ENCODE measurements at places on chromosomes 13 and 19.

DNA sequence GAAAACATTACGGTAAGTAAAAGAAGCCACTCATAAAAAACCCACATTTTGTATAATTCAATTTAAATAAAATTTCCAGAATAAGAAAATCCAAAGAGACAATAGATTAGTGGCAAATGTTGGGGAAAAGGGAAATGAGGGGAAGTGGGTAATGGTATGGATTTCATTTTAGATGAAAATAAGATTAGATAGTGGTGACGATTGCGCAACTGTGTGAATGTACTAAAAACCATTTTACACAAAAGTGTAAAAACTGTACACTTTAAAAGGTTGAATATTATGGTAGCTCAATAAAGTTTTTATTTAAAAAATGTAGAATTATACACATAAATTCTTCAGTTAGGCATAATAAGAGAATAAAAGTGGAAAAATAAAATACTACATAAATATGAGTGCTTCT lies 3.7 kb downstream of the MBD3L1 start:
- peaks cover 6% of the 10 kb centered on the region for H3K27me3 ChIP-seq
- no peak overlapping the region for H3K27ac ChIP-seq
- no peak overlapping the region for H3K4me3 ChIP-seq
- DNase-seq: no peak

DNA sequence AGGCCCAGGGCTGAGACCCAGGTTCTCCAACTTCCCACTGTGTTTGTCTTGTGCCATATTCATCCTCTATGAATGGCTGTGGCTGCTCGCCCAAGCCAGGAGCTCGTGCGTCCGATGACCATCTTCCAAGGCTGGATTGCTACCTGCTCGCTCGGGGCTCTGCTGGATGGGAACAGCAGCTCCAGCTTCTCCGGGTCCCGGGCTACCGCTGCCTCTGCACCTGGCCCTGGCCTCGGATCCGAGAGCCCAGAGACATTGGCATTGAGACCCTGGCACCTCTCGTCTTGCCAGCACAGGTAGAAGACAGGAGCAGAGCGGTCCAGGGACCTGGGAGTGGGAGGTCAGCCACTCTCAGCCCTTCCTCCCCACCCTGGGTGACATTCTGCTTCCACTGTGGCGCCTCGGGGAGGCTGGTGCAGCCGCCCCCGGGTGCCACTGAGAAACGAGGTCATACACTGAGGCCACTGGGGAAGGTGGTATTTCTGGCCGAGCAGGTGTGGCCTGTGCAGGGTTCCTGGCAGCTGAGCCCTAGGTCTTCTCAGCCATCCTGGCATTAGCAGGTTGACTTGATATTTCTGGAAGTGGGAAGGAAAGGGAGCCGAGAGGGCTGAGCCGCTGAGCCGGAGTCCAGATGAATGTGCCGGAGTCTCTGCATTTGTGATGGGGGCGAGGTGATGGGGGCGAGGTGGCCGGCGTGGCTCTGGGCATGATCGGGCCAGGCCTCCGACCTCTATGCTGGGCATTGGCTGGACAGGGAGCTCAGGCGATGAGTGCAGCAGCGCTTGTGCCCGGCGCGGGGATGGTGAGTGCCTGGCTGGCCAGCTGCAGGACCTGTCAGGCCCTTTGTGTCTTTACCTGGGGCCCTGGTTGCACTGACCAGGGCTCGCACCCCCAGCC lies 18.6 kb downstream of the NDUFB7 start:
- DNase-seq: no peak
- H3K4me1 ChIP-seq: peaks cover 50% of the 10 kb centered on the region
- no peaks in the 10 kb centered on the region for H3K27me3 ChIP-seq
- no peak overlapping the region for H3K4me3 ChIP-seq

DNA sequence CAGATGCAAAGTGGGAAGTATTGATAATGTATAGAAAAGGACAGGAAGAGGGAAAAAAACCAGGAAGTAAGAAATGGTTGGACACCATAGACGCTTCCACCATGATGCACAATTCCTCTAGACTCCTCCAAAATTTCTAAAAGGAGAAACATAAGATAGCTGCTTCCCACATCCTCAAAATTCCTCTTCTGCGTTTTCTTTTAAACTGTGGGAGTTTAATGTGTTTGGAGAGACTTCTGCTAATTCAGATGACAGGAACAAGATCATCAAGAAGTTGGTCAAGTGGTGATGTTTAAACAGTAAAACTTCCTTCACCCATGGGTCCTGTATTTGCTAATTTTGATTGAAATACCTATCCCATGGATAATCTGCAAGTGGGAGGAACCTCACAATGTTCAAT lies 130.2 kb downstream of the IRS2 start:
- H3K27me3 ChIP-seq: peaks cover 7% of the 10 kb centered on the region
- no peak overlapping the region for H3K27ac ChIP-seq
- H3K36me3 ChIP-seq: no peaks in the 10 kb centered on the region
- no peak for DNase-seq
- H3K4me1 ChIP-seq: no peaks in the 10 kb centered on the region

GRCh38 chr13:112784811-112785482 lies 95.1 kb downstream of the ATP11A start:
- peaks cover 12% of the 10 kb centered on the region for H3K4me1 ChIP-seq
- H3K36me3 ChIP-seq: peaks cover 2% of the 10 kb centered on the region
- H3K4me3 ChIP-seq: no peak overlapping the region
- DNase-seq: no peak

All from activated T-cell treated with anti-CD3 and anti-CD28 coated beads, Interleukin-2, amount 50 U/mL, for 72 hours (primary cell).